ENCODE measurements at places on chromosomes 16 and 17.
A peak's percentile ranks its signal among the peaks of the same experiment; 100 is the strongest.

DNA sequence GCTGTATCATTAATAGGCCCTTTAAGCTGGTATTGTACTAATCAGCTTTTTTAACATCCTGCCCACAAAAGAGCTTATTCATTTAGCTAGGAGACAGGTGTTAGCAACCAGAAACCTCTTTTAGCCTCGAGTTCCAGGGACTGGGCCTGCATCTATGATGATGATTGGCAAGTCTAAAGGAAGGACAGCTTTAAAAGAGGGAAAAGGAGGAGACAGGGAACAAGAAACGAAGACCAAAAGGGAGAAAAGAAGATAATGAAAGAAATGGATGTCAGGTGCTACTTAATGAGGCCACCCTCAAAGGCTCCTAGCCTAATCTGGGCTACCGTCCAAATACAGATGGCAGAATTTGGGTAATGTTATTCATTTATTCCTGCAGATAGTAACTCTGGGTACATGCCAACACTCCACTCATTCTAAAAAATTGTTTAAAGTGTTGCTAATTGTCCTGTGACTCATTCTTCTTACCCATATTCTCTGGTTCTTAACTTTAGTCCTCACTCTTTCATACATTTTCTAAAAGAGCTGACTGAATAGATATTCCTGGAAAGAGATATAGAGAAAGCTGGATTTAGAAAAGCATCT, 18.7 kb upstream of the RFFL start:
- peak; percentile 65 for DNase-seq

DNA sequence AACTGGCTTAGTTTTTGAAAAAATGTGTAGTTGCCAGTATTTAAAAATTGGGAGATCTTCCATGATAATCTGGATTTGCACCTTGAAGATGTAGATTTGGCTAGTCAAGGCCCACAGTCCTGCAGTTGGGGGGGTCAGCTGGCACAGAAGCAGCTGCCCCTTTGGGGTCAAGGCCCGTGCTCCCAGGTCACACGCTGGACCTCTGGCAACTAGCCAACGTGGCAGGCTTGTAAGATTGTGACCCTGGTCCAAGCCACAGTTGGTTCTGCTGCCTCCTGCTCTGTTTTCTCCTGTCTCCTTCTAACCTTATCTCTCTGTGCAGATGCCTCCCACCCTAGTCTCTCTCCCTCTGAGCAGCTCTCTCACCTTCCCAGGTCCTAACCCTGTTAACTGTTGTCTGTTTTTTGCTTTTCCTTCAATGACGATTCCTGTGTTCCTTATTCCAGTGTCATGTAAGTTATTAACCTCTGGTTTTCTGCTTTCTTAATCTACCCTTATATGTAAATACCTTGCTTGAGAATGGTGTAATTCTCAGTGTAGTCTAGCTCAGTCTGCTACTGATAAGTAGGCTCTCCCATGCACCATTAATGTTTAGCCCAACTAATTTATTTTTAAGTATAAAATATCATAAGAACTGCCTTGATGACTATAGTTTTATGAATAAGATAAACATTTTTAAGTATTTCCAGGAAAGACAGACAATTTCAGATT, 27.9 kb downstream of the CLEC16A start:
- DNase-seq: no peak

- peak; percentile 71 for DNase-seq
These were observed 55.4 kb upstream of the ENDOV start for GRCh38 chr17:80359422-80360110.

GRCh38 chr16:9365370-9365728, 273.9 kb downstream of the HAPSTR1 start:
- DNase-seq: no peak

DNA sequence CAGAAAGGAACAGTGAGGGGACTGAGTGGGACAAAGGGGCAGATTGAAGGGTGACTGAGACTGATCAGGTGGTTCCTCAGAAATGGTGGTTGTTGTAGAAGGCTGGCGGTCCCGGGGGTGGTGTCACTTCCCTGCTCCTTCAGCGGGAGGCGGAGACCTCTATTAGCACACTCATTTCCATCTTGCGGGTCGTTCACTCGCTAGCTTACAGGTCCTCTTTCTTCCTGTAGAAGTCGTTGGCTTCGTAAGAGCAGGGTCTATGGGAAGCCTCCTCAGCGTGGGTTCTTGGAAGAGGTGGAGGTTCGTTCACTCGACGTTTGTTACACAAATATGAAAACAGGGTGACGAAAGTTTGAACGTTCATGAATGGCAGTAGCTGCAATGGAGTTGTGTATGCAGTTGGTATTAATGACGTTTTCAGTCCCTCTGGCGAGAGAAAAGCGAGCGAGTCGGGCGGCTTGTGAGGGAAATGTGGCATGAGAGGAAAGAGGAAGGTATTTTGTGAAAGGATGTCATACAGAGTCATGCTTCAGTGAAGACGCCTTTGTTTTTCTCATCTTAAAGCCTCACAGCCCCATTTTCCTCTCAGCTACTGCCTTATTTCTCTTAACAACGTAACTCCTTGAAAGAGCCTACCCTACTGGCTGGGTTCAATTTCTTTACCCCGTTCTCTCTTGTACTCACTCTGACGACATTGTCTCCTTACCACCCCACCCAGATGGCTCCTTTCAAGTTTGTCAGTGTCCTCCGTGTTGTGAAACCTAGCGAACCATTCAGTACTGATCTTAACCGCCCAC, 667 bp downstream of the EFCAB13 start:
- DNase-seq: peak; percentile 52
